Activated T-cell treated with anti-CD3 and anti-CD28 coated beads, Interleukin-2, amount 50 U/mL, for 72 hours (primary cell): ENCODE measurements at places on chromosomes 3 and 15.

DNA sequence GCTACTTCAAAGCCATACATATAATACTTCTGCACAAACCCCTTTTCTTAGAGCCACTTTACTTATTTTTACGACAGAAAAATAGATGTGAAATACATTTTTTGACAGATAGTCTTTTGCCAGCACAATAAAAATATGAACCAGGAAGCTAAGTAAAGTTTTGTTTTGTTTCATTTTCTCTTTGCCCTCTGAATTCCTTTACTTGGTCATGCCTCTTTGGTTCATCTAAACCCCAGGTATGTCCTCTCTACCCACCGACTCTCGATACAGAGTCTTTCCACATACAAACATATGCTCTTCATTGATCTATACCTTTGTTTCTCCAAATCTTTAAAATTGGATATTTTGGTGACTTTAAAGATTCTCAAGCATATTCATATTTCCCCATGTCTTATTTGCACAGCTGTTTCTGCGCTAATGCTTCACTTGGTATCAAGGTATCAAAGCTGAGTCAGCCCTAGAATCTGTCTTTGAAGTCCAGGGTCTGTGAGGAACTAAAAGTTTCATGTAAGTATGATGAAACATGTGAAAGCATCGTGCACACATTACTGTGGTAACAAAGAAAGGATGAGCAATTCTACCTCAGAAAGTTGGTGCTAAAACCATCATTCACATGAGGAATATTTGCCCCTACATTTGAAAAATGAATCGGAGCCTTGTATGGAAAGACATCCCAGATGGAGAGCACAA, 845.4 kb downstream of the NAALADL2 start:
- DNase-seq: no peak

DNA sequence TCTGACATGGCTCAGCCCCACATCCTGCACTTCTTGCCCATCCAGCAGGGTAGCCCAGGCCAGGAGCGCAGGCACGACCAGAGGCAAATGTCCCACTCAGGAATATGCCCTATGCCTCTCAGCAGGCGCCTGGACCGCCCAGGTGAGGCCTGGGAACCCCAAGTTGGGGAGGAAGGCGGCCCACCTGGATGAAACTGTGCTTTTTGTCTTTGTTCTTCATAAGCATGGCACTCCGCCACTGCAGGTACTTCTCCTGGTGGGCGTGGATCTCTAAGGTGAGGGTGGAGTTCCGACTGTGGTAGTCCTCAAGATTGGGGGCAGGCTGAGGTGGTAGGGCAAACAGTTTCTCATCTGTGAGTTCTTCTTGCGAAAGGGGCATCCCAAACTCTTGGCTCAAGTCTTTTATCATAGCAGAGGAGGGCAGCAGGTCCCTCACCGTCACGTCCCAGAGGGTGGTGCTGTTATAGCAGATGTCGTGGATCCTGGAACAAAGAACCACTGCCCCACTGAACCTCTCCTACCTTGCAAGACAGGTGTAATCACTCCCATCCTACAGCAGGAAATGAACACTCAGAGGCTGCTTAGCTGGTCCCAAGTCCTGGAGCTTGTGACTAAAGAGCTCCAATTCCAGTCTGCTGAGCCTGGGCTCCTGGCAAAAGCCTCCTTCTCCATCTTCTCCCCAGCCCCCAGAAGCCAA, 53.2 kb downstream of the ACAD9 start:
- DNase-seq: no peak

GRCh38 chr3:5068531-5069050, 53.5 kb upstream of the ARL8B start:
- no peak for DNase-seq

DNA sequence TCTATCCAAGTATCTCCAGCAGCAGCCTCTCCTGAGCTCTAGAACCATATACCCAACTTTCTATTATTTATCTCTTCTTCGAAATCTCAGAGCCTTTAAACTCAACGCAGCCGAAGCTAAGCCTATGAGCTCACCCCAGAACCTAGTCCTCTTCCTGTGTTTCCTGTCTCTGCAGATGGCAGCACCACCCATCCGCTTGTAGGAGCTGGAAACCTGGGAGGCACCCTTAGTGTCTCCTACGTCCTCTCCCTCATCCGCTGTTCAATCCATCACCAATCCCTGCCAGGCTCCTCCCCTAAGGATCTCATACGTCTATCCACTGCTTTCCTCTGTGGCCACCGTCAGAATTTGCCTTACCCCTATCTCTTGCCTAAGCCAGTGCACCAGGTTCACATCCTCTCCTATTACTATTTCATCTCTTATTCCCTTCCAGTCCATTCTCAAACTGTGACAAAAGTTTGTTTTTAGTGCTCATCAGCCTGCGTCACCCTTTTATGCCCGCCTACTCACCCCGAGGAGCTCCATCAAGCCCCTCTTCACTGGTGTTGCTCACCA, 9.6 kb downstream of the VGLL4 start:
- DNase-seq: no peak

DNA sequence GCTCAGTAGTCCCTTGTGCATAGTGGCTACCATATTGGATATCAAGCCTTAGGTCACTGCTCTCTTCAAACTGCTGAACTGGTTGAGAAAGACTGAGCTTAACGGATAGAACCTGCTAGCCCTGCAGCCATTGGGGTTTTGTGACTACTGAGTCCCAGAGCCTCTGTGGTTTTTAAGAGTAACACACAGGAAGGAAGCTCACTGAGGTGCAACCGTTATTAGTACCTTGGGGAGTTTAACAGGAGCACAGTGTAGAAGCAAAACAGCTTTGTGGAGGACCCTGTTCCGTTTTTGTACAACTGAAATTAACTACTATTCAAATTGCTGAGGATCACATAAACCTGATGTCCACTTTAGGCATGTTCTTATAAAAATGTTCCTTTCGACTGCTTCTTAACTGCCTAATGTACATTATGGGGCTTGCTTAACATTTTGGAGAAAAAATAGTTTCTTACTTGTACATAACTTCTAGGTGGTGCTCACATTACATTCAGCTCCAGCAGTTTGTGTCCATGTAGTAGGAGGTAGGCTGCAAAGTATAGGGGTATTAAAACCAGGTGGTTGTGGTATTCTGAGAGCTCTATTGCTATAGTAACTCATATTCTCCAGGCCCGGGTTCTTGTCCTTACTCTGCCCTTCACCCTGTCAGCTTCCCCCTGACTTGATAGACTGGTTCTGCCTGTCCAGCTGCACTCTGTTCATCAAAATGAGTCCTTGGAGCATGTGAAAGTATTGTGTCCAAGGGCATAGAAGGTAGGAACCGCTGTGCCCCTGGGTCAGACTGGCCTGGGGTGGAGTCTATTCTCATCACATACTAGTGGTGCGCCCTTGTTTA, 17.3 kb downstream of the PXK start:
- DNase-seq: no peak

DNA sequence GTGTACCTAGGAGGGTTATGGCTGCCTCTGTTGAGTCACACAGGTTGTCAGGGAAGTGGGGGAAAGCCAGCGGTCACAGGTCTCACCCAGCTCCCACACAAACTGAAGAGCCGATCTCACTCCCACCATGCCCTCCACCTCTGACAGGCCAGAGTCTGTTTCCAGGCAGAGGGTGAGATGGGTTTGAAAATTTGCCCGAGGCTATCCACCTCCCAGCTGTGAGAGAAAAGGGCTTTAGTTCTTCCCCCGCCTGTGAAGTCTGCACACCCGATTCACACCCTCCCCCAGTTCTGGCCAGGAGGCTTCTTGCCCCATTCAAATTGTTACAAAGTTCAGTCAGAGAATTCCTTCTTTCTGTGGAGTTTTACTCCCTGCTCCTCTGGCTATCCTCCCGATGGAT, 446.9 kb downstream of the EDEM1 start:
- no peak for DNase-seq

DNA sequence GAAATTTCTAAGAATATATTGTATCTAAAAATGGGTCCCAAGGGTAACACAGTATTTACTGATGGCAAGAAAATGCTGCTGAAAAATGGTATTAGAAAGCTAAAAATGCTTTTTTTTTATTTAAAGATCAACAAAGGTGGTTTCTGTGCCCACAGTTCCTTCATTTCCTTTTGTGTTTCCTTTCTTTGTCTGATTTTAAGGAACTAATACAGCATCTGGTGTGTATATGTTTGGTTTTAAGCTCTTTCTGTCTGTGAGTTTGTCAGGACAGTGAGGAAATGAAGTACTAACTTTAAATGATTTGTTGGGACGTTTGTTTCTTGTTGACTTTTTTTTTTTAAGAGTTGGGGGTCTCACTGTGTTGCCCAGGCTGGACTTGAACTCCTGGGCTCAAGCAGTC, 38.2 kb downstream of the RASA2 start:
- DNase-seq: no peak
